ENCODE measurements at places on chromosomes 11 and 22.

DNA sequence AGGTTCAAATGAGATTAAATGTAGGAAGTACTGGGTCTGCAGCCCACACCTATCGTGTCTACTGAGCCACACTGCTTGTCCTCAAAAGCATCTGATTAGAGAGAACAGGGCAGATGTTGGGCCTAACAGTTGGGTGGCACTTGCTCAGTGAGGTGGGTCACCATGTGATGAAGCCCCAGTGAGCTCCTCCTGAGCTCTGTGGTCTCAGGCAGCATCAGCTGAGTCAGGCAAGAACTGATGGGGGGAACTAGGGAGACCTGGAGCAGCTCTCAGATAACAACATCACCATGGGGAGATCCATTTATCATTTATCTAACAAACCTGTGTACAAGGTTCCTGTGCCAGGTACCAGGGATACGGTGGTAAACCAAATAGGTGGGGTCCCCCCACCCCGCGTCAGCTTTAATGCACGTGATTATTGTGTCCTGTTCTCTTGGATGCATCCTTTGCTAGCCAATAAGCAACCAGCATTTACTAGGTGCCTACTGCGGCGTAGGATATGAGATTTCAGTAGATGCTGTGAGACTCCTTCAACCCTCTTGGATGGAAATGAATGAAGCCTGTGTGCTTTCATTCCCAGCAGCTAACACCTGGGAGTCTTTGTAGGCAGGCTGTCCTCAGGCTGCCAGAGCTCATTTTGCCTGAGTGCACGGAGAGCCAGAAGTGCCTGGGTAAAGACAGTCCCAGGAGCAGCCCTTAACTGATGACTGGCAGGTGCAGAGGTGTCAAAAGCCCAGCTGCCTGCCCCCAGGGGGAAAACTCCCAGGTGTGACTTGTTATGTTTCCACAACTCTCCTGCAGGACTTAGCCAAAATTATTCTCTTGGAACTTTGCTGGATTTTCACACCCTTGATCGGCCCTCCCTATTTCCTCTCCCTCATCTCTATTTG lies 73.6 kb upstream of the NARS2 start:
- no peaks in the 10 kb centered on the region for H3K36me3 ChIP-seq
- H3K4me3 ChIP-seq = no peak overlapping the region
- DNase-seq = no peak

DNA sequence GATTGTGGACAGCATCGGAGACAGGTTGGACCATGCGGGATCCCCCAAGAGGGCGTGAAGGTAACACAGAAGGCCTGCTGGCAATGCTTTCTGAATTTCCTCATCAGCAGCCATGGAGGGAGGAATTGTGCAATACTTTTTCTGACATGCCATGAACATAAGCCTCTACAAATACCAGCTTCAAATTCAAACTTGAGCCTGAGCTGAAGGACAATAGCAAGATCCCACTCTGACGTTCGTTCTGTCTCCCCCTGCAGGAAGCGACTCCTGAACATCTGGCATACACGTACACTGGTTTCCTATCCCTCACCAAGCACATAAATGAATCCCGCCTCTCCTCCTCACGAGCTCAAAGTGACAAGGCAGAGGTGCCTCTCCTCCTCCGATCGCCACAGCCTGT lies 312.2 kb downstream of the BRD1 start:
- no peak overlapping the region for H3K4me3 ChIP-seq
- no peak overlapping the region for H3K27ac ChIP-seq
- no peaks in the 10 kb centered on the region for H3K4me1 ChIP-seq
- no peak for DNase-seq

DNA sequence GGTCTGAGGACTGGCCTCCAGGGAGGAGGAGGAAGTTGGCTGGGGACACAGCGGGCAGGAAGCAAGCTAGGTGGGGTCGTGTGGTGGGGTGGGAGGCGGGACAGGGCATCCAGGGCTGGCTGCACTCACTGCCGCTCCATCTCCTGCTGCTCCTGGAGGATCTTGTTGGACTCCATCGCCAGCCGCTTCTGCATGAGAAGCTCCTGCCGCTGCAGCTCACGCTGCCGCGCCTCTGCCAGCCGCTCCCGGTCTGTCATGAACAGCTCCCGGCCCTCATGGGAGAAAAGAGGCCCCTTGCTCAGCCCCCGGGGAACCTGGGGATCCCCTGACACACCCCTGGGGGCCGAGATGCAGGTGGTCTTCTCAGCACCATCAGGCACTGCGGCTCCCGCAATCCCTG lies 21.6 kb downstream of the USH1C start:
- H3K4me3 ChIP-seq = no peak overlapping the region
- H3K27me3 ChIP-seq = peaks cover 13% of the 10 kb centered on the region
- H3K4me1 ChIP-seq = no peaks in the 10 kb centered on the region
- no peak for DNase-seq

GRCh38 chr22:28570696-28571373 lies 108.8 kb downstream of the TTC28 start:
- H3K4me1 ChIP-seq = no peaks in the 10 kb centered on the region
- DNase-seq = no peak
- no peaks in the 10 kb centered on the region for H3K36me3 ChIP-seq
- H3K4me3 ChIP-seq = no peak overlapping the region
- H3K27me3 ChIP-seq = no peaks in the 10 kb centered on the region

- H3K4me3 ChIP-seq = no peak overlapping the region
- peaks cover 12% of the 10 kb centered on the region for H3K4me1 ChIP-seq
- H3K27ac ChIP-seq = no peak overlapping the region
- DNase-seq = no peak
- H3K27me3 ChIP-seq = no peaks in the 10 kb centered on the region
- no peaks in the 10 kb centered on the region for H3K36me3 ChIP-seq
These were observed 14.6 kb downstream of the FAM227A start for GRCh38 chr22:38641476-38642040.

- peaks cover 29% of the 10 kb centered on the region for H3K4me1 ChIP-seq
- no peaks in the 10 kb centered on the region for H3K36me3 ChIP-seq
- H3K4me3 ChIP-seq = no peak overlapping the region
- no peaks in the 10 kb centered on the region for H3K27me3 ChIP-seq
These were observed 50.3 kb upstream of the CD44 start for GRCh38 chr11:35088676-35089075.

- no peak overlapping the region for H3K4me3 ChIP-seq
- DNase-seq = no peak
- H3K27me3 ChIP-seq = no peaks in the 10 kb centered on the region
- H3K27ac ChIP-seq = no peak overlapping the region
- no peaks in the 10 kb centered on the region for H3K4me1 ChIP-seq
These were observed 260.4 kb upstream of the ARHGAP20 start for GRCh38 chr11:110972640-110973039.

- no peaks in the 10 kb centered on the region for H3K27me3 ChIP-seq
- peak overlapping the region; percentile 18 for H3K4me3 ChIP-seq
- peaks cover 18% of the 10 kb centered on the region for H3K36me3 ChIP-seq
- H3K4me1 ChIP-seq = peaks cover 100% of the 10 kb centered on the region
- peak overlapping the region; percentile 89 for H3K27ac ChIP-seq
These were observed 16.9 kb downstream of the CTNND1 start for GRCh38 chr11:57778318-57779037.

DNA sequence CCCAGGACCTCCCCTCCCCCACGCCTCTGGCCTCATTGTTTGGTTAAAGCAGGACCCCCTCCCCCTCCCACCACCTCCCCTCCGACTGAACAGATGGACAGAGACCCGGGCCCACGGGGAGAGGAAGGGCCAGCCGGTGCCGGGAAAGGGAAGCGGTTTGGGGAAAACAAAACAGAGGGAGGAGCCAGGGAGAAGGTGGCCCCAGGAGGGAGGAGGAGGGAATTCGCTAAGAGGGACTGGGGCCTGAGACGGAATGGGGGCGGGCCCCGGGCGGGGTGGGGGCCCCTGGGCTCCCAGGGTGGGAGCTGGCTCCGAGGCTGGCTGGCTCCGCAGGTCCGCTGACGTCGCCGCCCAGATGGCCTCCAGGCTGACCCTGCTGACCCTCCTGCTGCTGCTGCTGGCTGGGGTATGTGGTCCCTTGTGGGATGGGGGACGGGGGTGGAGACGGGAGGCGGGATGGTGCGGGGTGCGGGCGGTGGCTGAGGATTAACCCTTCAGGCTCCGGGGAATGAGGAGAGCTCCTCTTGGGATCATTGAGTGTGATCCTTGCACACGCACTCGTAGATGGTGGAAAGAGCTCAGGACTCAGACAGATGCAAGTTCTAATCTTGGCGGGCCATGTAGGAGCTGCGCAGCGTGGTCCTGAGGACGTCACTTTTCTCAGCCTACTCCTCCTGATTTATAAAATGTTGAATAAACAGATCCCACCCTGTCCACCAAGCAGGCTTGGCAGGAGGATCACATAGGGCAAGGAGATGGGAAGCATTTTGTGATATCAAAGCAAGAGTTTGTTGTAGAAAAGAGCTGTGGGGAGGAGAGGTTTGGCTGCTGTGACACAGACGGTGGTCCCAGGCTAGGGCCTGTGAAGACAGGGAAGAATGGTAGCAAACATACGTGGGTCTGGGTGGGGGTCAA lies 688 bp downstream of the SERPING1 start:
- H3K36me3 ChIP-seq = no peaks in the 10 kb centered on the region
- no peak for DNase-seq
- no peaks in the 10 kb centered on the region for H3K27me3 ChIP-seq
- peaks cover 35% of the 10 kb centered on the region for H3K4me1 ChIP-seq
- H3K4me3 ChIP-seq = peak overlapping the region; percentile 68
